ENCODE measurements at places on chromosomes 3 and 15.

GRCh38 chr3:60973321-60973720 lies 277.9 kb downstream of the FHIT start:
- DNase-seq, result no peak

GRCh38 chr3:79367066-79367465 lies 400.7 kb downstream of the ROBO1 start:
- DNase-seq, result no peak

DNA sequence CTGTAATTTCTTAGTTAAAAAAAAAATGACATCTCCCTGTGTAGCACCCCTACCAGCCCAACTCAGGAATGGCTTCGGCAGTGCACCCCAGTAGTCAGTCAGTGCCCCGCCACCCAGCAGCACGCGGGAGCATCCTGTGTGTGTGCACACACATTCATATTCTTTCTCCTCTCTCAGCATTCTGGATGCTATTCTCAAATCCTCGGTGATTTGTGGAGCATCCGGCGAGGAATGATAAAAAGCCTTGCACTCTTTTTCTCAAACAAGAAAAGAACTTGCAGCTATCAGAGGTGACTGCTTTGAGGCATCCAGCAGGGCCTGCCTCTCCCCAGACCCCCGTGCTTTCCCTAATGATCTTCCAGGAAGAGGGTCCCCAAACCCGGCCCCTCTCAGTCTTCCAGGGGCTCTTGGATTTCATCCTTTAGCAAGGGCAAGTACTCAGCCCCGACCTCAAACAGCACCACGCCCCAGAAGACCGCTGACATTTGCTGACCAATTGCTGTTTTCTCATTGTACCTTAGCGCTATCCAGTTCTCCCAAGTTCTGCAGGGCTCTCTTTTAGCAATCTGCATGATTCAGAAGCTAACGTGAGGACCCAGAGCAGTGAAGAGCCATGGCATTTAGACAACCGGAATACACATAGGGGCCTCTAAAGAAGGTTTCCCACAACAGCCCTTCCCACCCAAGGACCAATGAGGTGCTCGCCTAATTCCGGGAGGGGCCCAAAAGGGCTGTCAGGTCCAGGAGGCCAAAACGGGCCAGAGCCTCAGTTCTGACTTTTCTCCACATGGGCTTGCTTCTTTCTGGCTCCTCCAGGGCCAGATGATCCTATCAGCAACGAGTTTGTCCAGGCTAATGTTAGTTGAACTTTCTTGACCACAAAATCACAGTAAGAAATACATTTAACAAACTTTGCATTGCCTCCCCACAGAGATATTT lies 72.2 kb downstream of the FAM174B start:
- no peak for DNase-seq

GRCh38 chr3:72601983-72602750 lies 246.1 kb downstream of the SHQ1 start:
- DNase-seq, result no peak

DNA sequence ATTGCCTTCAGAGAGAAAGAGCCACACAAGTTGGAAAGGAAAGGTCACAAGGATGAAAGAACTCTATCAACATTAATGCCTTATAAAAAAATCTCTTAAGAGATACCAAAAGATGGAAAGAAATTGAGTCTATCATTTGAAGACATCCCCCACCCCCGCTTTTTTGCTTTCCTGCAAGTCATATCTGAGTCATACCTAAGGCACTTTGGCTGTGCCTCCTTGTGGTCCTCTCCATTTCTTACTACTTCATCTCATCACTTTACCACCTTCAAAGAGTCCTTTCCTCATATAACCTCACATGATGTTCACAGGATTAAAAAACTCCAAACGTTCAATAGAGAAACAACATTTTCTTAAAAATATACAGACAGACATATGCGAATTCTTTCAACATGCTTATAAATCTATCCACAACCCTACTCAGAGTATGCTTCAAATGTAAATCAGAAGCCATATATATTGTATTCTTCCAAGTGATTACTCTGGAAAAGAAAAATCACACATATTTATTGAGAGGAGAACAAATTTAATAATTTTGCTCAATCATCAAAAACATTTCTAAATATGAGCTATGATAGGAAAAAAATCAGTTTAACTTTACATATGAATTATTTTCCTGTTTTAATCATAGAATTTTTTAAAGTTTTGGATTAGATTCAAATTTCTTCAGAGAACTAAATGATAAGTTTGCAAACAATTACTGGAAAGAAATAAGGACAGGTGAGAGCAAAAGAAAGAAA lies 1003.9 kb upstream of the CFAP20DC start:
- DNase-seq, result no peak

- DNase-seq, result no peak
Measured at GRCh38 chr3:169545606-169546005, 117.9 kb downstream of the MECOM start.

DNA sequence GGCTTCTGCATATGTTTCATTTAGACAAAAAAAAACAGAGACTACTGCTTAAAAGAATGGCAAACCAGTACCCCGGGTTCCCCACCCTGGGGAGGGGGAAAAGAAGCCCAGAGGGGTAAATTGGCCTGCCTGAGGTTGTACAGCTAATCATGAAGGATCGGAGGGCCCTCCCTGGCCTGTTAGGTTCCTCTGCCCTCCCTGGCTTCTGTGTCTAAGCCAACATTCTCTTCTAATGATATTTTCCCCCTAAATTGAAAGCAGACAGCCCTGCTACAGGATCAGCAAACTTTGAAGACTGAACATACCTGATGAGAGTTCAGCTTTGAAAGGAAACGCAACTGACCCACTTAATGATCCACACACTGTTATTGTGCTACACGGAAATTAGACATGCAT lies 2.5 kb downstream of the ARHGAP31 start:
- DNase-seq, result no peak

- DNase-seq, result no peak
Measured at GRCh38 chr3:10448544-10448943, 56.8 kb downstream of the ATP2B2 start.

DNA sequence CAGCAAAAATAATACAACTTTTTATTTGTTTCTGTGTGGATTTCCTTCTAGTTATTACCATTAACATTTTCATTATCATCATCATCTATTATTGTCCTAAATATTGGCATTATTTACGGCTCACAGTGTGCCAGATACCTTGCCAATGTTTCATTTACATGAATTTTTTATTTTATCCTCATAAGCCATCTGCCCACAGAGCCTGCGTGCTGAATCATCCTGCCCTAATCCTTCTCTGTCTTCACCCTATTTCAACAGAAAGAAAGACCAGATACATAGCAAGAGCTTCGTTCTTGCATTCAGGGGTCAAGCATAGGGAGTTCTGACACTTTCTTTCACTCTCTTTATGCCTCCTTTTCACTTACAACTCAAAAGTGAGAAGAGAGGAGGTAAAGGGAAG lies 82.0 kb downstream of the KCNMB2 start:
- DNase-seq, result peak; percentile 15

- DNase-seq, result no peak
Measured at GRCh38 chr3:151410891-151411559, 26.5 kb upstream of the P2RY12 start.

GRCh38 chr3:4284865-4285264 lies 18.3 kb upstream of the SETMAR start:
- DNase-seq, result no peak

- DNase-seq, result no peak
Measured at GRCh38 chr3:171229173-171229572, 202.7 kb upstream of the SLC2A2 start.

- DNase-seq, result no peak
Measured at GRCh38 chr3:127748754-127749327, 73.5 kb downstream of the MGLL start.

DNA sequence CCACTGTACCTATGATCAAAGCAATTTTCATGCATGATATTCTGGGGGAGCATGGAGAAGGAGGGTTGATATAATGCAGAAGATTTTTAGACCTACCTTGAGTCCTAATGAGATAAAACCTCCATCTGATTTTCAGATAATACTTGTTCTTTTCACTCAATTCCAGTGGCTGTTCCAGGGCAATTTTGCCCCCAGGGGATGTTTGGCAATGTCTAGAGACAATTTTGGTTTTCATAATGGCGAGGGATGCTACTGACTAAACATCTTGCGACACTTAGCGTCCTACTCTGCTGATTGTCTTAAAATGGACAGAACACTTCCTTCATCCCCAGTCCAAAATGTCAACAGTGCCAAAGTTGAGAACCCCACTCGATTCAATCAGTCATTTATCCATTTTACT lies 26.6 kb downstream of the AGBL1 start:
- DNase-seq, result no peak

DNA sequence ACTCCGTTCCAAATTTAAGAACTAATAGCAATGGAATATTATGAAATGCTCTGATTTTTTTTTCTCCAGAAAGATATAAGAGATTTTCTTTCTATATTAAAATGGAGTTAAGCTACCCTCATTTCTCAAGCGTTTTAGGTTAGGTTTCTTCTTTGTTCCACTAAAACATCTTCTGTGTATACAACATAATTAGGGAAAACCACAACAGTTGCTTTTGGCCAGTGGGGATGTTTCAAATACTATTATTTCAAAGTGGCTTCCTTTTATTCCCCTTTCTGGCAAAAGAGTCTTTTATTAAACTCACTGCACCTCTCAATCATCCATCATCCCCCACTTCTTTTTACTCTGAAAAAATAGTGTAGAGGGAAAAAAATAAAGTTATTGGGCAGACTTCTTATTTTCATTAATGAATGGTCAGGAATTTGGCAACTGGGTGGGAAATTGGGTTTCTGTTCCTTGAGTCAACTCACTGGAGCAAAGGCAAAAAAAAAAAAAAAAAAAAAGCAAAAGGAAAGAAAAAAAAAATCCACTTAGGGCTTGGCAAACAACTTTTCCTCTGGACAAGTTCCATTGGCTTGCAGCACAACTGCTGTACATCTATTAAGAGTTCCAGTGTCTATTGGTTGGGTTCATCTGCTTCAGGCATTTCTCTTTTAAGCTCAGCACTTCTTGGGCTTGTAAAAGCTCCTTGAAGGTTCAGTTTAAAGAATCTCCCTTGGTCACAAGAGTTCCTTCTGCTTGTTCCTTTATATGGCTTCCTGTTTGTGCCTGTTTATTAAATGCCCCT lies 963.4 kb downstream of the ROBO1 start:
- no peak for DNase-seq

GRCh38 chr3:59753808-59754450 lies 704.1 kb upstream of the CFAP20DC start:
- no peak for DNase-seq

- peak; percentile 72 for DNase-seq
Measured at GRCh38 chr15:65870889-65871533, 1.7 kb downstream of the RAB11A start.

DNA sequence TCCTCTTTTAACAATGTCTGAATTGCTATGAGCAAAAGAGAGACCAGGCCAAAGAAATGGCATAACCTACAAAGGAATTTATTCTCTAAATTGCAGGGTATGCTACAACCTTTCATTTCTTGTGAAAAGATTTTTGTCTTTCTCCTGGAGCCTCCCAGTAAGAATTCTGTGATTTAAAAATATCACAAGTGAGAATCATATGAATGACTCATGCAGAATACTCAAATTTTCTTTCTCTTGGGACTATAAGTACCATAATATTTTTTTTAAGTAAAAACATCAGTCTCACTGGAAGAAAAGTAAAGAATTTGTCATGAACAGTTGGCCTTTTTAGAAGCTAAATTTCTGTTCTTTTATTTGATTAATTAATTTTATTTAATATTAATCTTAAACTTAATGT lies 26.3 kb downstream of the SYNPR start:
- no peak for DNase-seq

- DNase-seq, result peak; percentile 30
Measured at GRCh38 chr3:194167480-194168282, 31.7 kb downstream of the HES1 start.

GRCh38 chr3:46351646-46352045 lies 2.3 kb upstream of the CCR2 start:
- DNase-seq, result no peak

GRCh38 chr15:65632780-65633375 lies 11.1 kb downstream of the SLC24A1 start:
- no peak for DNase-seq

GRCh38 chr3:137709011-137709601 lies 55.0 kb upstream of the SOX14 start:
- peak; percentile 35 for DNase-seq
